H9 (cell line): ENCODE measurements at places on chromosomes 5 and 9. TPM values are rescaled to one million over a fixed set of nuclear protein-coding genes. Genes with fewer than 3 reads are reported as not detected.

Gene PCDHB5
- total RNA-seq, result 2.8 and 2.9 TPM in 2 replicates

GRCh38 chr5:43312699-43313034 is 545 bp downstream of the HMGCS1 start:
- H3K4me1 ChIP-seq, result peaks cover 3% of the 10 kb centered on the region; the same call in 1 of the 2 replicates
- no peak for DNase-seq
- peak overlapping the region; percentile 17 for H3K27ac ChIP-seq
- H3K4me3 ChIP-seq, result peak overlapping the region; percentile 96
- H3K27me3 ChIP-seq, result no peaks in the 10 kb centered on the region
- peaks cover 30% of the 10 kb centered on the region for H3K36me3 ChIP-seq

- H3K27me3 ChIP-seq, result no peaks in the 10 kb centered on the region
- no peaks in the 10 kb centered on the region for H3K36me3 ChIP-seq
- no peak overlapping the region for H3K4me3 ChIP-seq
- DNase-seq, result no peak
- no peak overlapping the region for H3K27ac ChIP-seq
- peaks cover 3% of the 10 kb centered on the region; the same call in 1 of the 2 replicates for H3K4me1 ChIP-seq
These were observed 821.3 kb upstream of the TYRP1 start for GRCh38 chr9:11871852-11872251.

- no peak for DNase-seq
- no peak overlapping the region for H3K27ac ChIP-seq
- no peak overlapping the region for H3K4me3 ChIP-seq
These were observed 441.3 kb upstream of the ARRDC3 start for GRCh38 chr5:91824406-91824805.

DNA sequence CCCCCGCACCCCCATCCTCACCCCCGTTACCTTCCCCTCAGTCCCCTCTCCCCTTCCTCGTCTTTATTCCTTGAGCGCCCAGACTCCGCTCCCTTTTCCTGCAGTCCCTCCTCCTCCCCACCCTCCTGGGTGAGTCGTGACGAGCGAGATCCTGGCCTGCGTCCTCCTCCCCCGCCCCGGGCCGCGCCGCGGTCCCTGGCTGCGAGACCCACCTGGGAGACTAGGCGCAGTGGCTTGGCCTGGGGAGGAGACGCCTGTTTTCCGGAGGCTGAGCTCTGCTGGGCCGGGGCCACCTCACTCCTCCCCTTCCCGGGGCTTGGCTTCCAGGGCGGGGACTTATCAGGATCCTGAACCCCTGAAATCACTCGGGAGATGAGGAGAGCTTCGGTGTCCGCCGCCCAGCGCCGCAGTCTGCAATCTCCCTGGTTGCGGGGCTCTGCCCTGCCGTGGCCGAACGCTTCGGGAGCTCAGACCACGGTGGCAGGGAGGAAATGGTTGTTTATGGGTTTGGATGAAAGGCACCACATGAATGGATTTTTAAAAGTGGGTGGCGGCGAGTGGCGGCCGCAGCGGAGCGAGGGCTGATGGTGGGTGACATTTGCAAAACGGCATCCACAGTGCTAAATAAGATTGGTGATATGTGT is 984 bp downstream of the STXBP1 start:
- H3K4me3 ChIP-seq, result peak overlapping the region; percentile 97
- DNase-seq, result peak; percentile 46
- H3K27ac ChIP-seq, result no peak overlapping the region
- H3K27me3 ChIP-seq, result no peaks in the 10 kb centered on the region

- no peak overlapping the region for H3K27ac ChIP-seq
- H3K36me3 ChIP-seq, result peaks cover 15% of the 10 kb centered on the region
- no peak overlapping the region for H3K4me3 ChIP-seq
These were observed 19.5 kb downstream of the C5orf52 start for GRCh38 chr5:157690690-157691433.

GRCh38 chr9:8632493-8632892 is 832.9 kb upstream of the DMAC1 start:
- no peak overlapping the region for H3K27ac ChIP-seq
- no peaks in the 10 kb centered on the region for H3K36me3 ChIP-seq
- H3K4me3 ChIP-seq, result no peak overlapping the region
- DNase-seq, result no peak
- H3K4me1 ChIP-seq, result no peaks in the 10 kb centered on the region; the same call in 1 of the 2 replicates
- H3K27me3 ChIP-seq, result no peaks in the 10 kb centered on the region

DNA sequence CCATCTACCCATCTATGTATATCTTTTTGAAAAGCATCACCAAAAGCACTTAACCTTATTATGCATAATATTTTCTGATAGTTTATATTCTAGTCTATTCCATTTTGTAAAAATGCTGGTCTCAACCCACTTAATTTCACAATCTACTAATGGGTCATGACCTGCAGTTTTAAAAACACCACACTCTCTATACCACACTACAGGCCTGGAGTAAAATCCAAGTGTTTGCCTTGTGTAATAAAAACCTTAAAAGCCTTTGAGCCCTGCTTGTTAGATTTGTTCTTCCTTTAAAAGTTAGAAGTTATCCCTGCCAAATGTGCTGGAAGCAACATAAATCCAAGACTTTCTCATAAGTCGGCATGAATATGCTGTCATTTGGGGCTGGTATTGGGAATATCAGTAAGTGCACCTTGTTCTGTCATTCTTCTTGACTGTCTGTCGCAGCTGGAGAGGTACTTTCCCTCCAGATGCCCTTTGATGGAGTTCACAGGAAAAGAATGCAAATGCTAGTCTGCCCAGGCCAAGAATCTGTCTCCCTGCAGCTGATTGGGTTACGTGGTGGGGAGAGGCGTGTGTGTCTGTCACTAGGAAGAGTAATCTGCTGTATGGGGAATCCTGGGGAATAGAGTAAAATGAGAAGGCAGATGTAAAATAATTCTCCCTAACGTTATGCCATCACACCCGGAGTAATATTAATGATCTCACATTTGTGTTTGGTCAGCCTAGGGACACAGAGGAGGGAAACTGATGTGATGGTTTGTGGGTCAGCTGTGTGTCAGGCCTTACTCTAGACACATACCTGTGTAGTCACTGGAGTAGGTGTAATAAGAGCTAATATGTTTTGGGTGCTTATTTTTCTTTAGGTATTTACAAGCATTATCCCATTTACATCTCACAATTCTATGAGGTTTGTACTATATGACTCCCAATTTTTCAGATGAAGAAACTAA is 79.4 kb downstream of the ZNF366 start:
- DNase-seq, result peak; percentile 43
- H3K36me3 ChIP-seq, result no peaks in the 10 kb centered on the region
- H3K4me3 ChIP-seq, result no peak overlapping the region
- no peak overlapping the region for H3K27ac ChIP-seq
